GM23338 (cell line): ENCODE measurements at places on chromosomes 6 and 20.

- no peaks in the 10 kb centered on the region for H3K27me3 ChIP-seq
- no peak overlapping the region for H3K4me3 ChIP-seq
- no peaks in the 10 kb centered on the region for H3K36me3 ChIP-seq
- H3K4me1 ChIP-seq = no peaks in the 10 kb centered on the region
These were observed 48.2 kb downstream of the RBM38 start for GRCh38 chr20:57439432-57439831.

DNA sequence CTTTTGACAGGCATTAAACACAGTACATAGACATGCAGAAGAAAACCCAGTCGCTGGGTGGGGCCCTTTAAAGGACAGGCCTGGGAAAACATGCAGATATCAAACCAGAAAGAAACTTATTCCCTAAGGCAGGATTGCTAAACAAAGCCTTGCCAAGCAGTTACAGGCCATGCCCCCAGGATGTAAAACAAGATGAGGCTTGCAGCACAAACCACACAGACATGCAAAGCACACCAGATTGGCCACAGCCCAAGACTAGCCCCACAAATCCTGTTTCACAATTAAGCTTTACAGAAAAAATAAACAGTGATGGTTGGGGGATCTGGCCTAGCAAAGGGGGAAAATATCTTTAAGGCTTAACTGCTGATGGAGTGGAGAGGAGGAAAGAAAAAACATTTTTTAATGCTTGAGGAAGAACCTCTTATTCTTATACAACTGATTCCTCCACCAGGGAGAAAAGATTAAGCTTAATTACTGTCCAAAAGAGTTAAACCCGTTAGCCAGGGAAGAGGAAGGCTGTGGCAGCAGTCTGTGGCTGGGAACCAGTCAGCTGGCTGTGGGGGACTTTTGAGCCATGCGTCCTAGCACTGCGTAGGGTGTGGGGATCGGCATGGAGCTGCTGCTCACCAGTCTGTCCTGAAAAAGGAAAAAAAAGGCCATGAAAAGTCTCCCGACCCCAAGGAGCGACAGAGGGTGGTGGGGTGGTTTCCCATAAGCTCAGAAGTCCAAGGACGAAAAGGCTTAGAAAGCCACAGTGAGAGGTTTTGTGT, 28.4 kb downstream of the COL19A1 start:
- H3K27me3 ChIP-seq = no peaks in the 10 kb centered on the region
- no peaks in the 10 kb centered on the region for H3K36me3 ChIP-seq
- H3K27ac ChIP-seq = no peak overlapping the region
- no peak for DNase-seq
- H3K4me3 ChIP-seq = no peak overlapping the region

GRCh38 chr6:145423936-145424335, 311.4 kb downstream of the EPM2A start:
- H3K36me3 ChIP-seq = no peaks in the 10 kb centered on the region
- no peak for DNase-seq
- no peaks in the 10 kb centered on the region for H3K27me3 ChIP-seq
- no peak overlapping the region for H3K27ac ChIP-seq

DNA sequence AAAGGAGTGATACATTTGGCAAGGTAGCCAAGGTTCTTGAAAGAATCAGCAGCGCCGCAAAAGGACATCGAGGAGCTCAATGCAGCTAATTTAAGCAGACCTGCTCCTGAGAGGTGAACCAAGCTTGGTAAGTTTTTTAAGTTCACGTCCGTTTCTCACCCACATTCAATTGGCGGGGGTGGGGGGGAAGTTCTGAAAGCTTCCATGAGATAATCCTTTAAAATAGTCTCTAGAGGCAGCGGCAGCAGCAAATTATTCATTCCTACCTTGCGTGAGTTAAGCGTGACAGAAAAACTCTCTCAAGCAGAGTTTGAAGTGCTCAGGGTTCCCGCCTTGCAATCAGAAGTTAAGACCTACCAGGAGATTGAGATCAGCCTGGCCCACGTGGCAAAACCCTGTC, 97.3 kb upstream of the NHSL1 start:
- DNase-seq = no peak
- H3K27ac ChIP-seq = no peak overlapping the region
- H3K4me3 ChIP-seq = no peak overlapping the region
- no peaks in the 10 kb centered on the region for H3K36me3 ChIP-seq
- no peaks in the 10 kb centered on the region for H3K27me3 ChIP-seq

DNA sequence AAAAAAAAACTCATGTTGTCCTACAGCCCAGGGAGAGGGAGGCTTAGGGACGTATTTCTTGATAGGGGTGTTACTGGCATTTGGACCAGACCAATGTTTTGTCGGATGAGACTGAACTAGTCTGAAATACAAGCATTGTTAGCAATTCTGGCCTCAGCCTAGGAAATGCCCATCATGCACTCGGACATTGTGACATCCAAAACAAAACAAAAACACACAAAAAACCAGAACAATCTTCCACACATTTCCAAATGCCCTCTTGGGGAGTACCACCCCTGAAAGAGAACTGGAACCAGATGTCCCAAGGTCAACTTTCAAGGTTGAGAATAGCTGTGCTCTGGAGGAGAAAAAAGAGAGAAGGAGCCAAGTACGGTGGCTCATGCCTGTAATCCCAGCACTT, 299.1 kb upstream of the JARID2 start:
- no peak overlapping the region for H3K27ac ChIP-seq
- no peaks in the 10 kb centered on the region for H3K4me1 ChIP-seq
- H3K36me3 ChIP-seq = no peaks in the 10 kb centered on the region
- DNase-seq = no peak

GRCh38 chr6:126337323-126337722, 2.6 kb upstream of the CENPW start:
- H3K27ac ChIP-seq = no peak overlapping the region
- peaks cover 22% of the 10 kb centered on the region for H3K4me1 ChIP-seq
- H3K36me3 ChIP-seq = no peaks in the 10 kb centered on the region
- no peak for DNase-seq
- H3K4me3 ChIP-seq = no peak overlapping the region

- DNase-seq = no peak
- H3K4me3 ChIP-seq = no peak overlapping the region
- no peak overlapping the region for H3K27ac ChIP-seq
- H3K27me3 ChIP-seq = no peaks in the 10 kb centered on the region
These were observed 51.1 kb downstream of the AGPAT4 start for GRCh38 chr6:161222706-161223234.

- H3K27ac ChIP-seq = no peak overlapping the region
- no peak for DNase-seq
- H3K27me3 ChIP-seq = no peaks in the 10 kb centered on the region
- H3K4me3 ChIP-seq = no peak overlapping the region
- no peaks in the 10 kb centered on the region for H3K36me3 ChIP-seq
These were observed 568.2 kb downstream of the BCKDHB start for GRCh38 chr6:80674669-80675068.

- H3K27ac ChIP-seq = no peak overlapping the region
- H3K36me3 ChIP-seq = no peaks in the 10 kb centered on the region
- H3K4me3 ChIP-seq = no peak overlapping the region
- no peaks in the 10 kb centered on the region for H3K4me1 ChIP-seq
- H3K27me3 ChIP-seq = no peaks in the 10 kb centered on the region
These were observed 448.0 kb downstream of the HAO1 start for GRCh38 chr20:7492257-7492656.

DNA sequence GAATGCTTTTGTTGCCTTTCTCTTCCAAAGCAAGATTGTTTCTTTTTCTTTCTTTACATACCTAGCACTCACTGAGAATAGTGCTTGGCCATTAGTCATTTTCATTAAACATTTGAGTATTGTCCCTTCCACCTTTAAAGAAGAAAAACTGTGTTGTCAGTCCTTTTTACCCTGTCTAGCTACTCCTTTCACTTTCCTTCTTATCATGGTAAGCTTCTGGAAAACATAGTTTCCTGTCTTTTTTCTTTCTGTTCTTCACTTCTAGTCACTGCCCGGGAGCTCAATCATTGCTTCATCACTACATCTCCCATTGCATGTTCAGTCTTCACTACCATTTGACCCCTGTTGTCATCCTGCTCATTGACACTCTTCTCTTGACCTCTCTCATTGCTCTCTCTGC, 12.1 kb downstream of the VAPB start:
- no peak overlapping the region for H3K27ac ChIP-seq
- DNase-seq = no peak
- peaks cover 54% of the 10 kb centered on the region for H3K4me1 ChIP-seq
- H3K36me3 ChIP-seq = no peaks in the 10 kb centered on the region
- no peak overlapping the region for H3K4me3 ChIP-seq
- no peaks in the 10 kb centered on the region for H3K27me3 ChIP-seq

DNA sequence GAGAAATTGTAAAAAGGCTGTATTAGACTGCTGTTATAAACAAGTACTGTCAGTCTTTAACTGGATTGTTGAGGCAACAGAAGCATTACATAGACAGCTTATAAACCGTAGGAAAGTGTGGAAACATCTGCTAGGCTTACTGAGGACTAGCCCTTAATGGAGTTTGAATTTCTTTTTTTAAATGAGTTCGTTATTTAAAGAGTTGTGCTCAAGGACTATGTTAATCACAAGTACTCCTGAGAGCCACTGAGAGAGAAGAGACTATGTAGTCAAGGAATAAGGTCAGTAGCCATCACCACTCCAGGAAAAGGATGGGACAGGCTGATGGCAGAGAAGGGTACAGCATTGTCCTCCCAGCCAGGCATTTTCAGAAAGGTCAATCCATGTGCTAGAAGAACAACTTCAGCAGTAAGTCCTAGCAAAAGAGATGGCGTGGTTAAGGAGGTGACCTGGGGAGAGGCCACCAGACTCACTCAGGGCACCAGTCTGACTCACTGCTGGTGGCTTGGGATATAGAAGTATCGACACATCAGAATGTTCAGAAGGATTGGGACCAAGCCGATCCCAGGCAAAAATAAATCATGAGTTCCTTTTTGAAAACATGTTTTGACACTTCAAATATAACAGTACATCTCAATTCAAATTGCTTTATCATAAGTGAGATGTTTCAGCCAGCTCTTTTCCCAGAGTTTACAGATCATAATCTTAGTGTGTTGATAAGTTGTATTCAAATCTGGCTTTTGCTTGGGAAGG, 6.4 kb downstream of the RPS12 start:
- H3K36me3 ChIP-seq = peaks cover 29% of the 10 kb centered on the region
- H3K27ac ChIP-seq = peak overlapping the region; percentile 89
- H3K27me3 ChIP-seq = no peaks in the 10 kb centered on the region

- H3K27me3 ChIP-seq = no peaks in the 10 kb centered on the region
- no peak for DNase-seq
- H3K4me3 ChIP-seq = no peak overlapping the region
These were observed 9.5 kb upstream of the UQCC2 start for GRCh38 chr6:33720998-33721397.

DNA sequence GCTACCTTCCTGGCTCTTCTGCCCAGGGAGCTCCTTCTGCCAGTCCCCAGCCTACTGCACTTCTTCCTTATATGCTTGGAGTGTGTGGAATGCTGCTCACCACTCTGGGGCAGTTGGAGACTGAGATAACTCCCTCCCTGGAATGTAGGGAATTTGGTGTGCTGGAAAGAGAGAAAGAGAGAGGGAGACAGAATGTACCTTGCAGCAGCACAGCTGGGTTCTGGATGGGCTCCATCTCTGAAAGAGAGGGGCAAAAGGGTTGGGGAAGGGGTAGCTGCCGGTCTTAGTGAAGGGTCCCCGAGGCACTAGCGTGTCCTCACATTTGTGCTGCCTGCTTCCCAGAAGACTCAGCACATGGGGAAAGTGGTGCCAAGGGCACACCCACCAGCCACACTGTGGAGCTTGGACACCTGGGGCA, 40.2 kb upstream of the DDR1 start:
- peak; percentile 88 for DNase-seq
- peak overlapping the region; percentile 90 for H3K27ac ChIP-seq
- H3K36me3 ChIP-seq = peaks cover 28% of the 10 kb centered on the region

GRCh38 chr6:137416376-137417109, 77.7 kb downstream of the OLIG3 start:
- H3K4me1 ChIP-seq = peaks cover 25% of the 10 kb centered on the region
- H3K36me3 ChIP-seq = no peaks in the 10 kb centered on the region
- no peak overlapping the region for H3K4me3 ChIP-seq
- no peaks in the 10 kb centered on the region for H3K27me3 ChIP-seq
- no peak overlapping the region for H3K27ac ChIP-seq

- no peak overlapping the region for H3K4me3 ChIP-seq
- peaks cover 4% of the 10 kb centered on the region; the same call in 1 of the 2 replicates for H3K4me1 ChIP-seq
- H3K36me3 ChIP-seq = 0 out of 2 replicates have a peak, but pooled peaks cover 5% of the 10 kb centered on the region
- no peak for DNase-seq
- no peaks in the 10 kb centered on the region for H3K27me3 ChIP-seq
These were observed 625.5 kb downstream of the CDH26 start for GRCh38 chr20:60583741-60584140.

DNA sequence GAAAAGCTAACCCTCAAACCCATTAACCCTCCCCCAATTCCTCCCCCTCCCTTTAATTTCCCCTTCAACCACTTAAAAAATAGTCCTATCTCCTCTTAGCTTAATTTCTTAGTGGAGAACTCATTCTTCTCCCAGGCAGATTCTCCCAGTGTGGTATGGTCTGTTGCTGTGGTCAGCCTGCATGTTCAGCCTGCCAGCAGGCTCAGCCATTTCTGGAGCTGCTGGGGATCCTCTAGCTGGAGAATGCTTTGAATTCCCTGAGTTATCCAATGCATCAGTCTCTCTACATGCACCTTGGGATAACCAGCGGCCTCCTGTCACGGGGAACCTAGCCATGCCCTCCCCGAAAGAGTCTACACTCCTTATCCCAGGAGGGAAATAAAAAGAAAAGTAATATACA, 375.4 kb upstream of the RSPO3 start:
- H3K4me1 ChIP-seq = no peaks in the 10 kb centered on the region
- DNase-seq = no peak
- no peaks in the 10 kb centered on the region for H3K36me3 ChIP-seq
- H3K27me3 ChIP-seq = no peaks in the 10 kb centered on the region
- no peak overlapping the region for H3K27ac ChIP-seq

DNA sequence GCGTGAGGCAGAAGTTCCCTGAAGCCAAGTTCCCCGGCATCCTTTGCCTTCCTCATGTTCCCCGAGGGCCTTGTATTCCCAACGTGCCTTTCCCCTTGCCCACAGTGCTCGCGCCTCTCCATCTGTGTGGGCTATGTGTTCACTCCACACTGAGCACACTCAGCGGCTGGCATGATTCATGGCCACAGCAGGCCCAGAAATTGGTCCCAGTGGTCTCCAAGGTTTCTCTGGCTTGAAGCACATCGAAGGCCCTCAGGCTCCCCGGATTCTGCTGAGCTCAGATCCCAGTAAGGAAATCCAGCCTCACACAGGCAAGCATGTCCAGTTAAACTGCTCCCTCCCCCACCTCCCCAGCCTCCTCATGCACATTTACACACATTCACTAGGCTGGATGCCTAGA, 123.6 kb downstream of the ISM1 start:
- no peak overlapping the region for H3K27ac ChIP-seq
- no peaks in the 10 kb centered on the region for H3K27me3 ChIP-seq
- H3K4me1 ChIP-seq = no peaks in the 10 kb centered on the region
- DNase-seq = no peak

GRCh38 chr6:70633870-70634269, 33.8 kb upstream of the SMAP1 start:
- no peak overlapping the region for H3K4me3 ChIP-seq
- no peaks in the 10 kb centered on the region for H3K4me1 ChIP-seq
- no peaks in the 10 kb centered on the region for H3K27me3 ChIP-seq
- no peak overlapping the region for H3K27ac ChIP-seq
- no peak for DNase-seq

- H3K27ac ChIP-seq = no peak overlapping the region
- no peak for DNase-seq
- peaks cover 21% of the 10 kb centered on the region for H3K4me1 ChIP-seq
- no peak overlapping the region for H3K4me3 ChIP-seq
- no peaks in the 10 kb centered on the region for H3K27me3 ChIP-seq
- H3K36me3 ChIP-seq = no peaks in the 10 kb centered on the region
These were observed 48.1 kb downstream of the SRC start for GRCh38 chr20:37393863-37394542.

- no peak for DNase-seq
- no peaks in the 10 kb centered on the region for H3K27me3 ChIP-seq
- no peak overlapping the region for H3K4me3 ChIP-seq
- H3K36me3 ChIP-seq = no peaks in the 10 kb centered on the region
- H3K4me1 ChIP-seq = no peaks in the 10 kb centered on the region
These were observed 29.7 kb upstream of the POLR1H start for GRCh38 chr6:30031381-30031780.
